Midbrain (tissue), 1 donor: ENCODE measurements at places on chromosomes 11 and 22.
A peak's percentile ranks its signal among the peaks of the same experiment; 100 is the strongest.

GRCh38 chr11:123061403-123062157 lies at the start of gene HSPA8:
TSS of gene HSPA8 (minus strand) at chr11:123062136. CDS start at chr11:123061324, 812 bp downstream.
- DNase-seq: peak; percentile 32

- DNase-seq: peak; percentile 35
These were observed at the start of gene AP5B1 for GRCh38 chr11:65780770-65781151. TSS of gene AP5B1 (minus strand) at chr11:65780976. CDS start at chr11:65780591, 385 bp downstream.

DNA sequence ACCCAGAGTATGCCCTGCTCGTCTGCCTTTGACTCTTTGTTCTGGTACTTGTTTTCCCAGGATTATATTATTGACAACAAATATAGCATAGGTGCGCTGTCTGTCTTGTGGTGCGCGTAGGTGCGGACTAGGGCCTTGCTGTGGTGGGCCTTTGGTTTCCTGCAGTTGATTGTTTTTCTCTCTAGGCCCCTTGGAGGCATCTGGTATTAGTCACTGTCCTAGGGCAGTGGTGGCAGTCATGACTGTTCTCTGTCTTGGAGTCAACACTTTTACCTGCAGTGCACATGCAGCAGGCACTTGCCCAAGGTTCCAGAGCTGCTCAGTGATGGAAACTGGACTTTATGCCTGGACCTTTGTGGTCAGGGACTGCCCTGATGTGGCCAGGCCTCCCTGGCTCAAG lies 18.6 kb downstream of the PPP6R2 start:
- DNase-seq: no peak

GRCh38 chr11:93689240-93689639 lies 27.8 kb downstream of the CEP295 start:
- no peak for DNase-seq

GRCh38 chr22:32754413-32755041 lies 47.0 kb upstream of the TIMP3 start:
- no peak for DNase-seq

GRCh38 chr11:121229495-121230215 lies 62.9 kb upstream of the SC5D start:
- no peak for DNase-seq

- no peak for DNase-seq
These were observed 8.6 kb downstream of the TCN2 start for GRCh38 chr22:30615543-30615954.

DNA sequence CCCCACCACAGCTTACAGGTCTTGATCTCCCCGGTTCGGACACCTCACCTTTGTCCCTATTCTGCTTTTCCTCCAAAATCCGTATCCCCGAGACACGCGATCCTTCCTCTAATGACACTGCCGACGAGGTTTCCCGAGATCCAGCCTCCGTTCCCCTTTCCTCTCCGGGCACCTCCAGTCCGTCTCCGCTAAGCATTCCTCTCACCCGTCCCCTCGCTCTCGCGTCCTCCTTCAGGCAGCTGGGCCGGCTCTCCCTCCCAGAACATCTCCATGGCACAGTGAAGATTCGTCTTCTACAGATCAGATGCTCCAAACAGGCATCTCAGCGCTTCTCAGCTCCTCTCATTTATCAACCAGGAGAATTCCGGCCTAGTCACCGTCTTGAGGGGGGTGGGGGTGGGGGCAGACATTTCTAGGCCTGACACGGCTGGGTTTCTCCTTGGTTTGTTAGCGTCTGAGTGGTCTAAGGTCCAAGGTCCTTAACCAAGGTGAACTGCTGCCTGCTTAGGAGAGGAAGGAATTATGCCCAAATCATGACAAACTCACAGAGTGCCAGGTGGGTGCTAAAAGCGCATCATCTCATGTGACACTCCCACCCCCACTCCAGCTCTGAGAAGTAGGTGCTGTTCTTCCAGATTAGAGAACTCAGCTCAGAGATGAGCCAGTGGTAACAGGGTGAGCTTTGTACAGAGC lies at the start of gene SPTBN2:
SPTBN2 (minus strand) TSS at position 524 of the 693 bp plus-strand sequence. CDS start 7,976 bp downstream, outside the sequence.
- no peak for DNase-seq

GRCh38 chr11:68379206-68379605 lies 66.8 kb downstream of the LRP5 start:
- DNase-seq: no peak

- no peak for DNase-seq
These were observed 488.6 kb downstream of the ETS1 start for GRCh38 chr11:128098781-128099180.

- no peak for DNase-seq
These were observed 71.5 kb downstream of the RCN1 start for GRCh38 chr11:32162351-32162750.

DNA sequence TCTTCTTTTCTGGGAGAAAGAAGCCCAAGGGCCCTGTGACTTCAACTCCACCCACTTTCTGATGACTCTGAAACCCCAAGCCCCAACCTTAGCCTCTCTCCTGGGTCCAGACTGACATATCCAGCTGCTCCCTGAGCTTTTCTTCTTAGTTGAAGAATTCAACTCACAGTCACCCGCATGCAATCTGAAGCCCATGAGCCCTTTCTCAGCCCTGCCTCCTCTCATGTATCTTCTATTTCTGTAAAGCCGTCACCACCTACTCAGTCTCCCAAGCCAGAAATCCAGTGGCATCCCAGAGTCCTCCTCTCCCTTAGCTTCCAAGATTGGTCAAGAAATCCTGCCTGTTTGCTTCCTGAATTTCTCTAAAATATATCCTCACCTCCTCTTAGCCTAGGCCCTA lies 7.1 kb upstream of the TMA7B start:
- DNase-seq: no peak

DNA sequence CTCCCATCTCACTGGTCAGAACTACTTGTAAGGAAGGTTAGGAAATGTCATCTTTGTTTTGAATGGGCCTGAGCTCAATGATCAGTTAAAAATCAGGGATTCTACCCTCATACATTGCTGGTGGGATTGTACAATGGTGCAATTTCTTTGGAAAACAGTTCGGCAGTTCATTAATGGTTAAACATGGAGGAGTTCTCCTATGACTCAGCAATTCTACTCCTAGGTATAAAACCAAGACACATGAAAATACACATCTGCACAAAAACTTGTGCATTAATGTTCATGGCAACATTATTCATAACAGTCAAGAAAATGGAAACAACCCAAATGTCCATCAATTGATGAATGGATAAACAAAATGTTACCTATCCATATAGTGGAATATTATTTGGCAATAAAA lies 4.9 kb upstream of the APOA5 start:
- no peak for DNase-seq

DNA sequence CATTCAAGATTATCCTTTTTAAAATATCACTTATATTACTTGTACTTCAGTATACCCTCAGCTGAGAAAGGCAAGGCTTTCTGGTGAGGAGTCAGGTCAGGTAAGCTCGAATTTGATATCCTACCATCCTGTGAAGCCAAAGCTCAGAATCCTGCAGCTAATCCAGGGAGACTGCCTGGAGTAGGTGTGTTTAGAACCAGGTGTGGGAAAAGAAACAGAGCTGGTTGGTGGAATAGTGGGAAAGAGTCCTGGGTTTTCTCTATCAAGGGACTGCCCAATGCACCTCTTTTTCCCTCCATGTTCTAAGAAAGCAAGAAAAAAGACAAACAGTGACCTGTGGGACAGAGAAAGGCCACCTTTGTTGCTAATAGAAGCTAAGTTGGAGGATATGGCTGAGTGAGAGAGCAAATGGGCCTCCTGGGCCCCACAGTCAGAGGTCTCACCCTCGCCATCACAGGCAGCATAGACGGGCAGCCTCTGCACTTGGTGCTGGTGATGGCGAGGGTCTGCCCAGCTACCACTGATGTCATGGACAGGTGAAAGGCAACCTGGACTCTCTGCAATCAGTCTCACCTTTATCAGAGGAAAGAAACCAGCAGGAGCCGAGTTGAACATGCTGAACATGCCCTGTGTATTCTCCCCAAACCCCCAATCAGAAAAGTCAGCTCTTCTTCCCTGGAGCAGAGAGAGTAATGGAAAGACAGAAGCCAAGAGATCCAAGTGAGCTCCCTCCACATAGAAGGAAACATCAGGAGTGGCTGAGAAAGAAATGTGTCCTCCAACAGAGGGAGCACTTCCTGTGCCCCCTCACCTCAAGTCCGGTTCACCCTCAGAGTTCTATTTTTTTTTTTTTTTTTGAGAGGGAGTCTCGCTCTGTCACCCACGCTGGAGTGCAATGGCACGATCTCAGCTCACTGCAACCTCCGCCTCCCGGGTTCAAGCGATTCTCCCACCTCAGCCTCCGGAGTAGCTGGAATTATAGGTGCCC lies 491.3 kb downstream of the BUD13 start:
- DNase-seq: no peak

- DNase-seq: no peak
These were observed 18.2 kb downstream of the CD3E start for GRCh38 chr11:118322721-118323120.

- DNase-seq: no peak
These were observed 117.4 kb upstream of the TMEM45B start for GRCh38 chr11:129698212-129698611.

- DNase-seq: peak; percentile 22
These were observed 178.6 kb downstream of the CNTN5 start for GRCh38 chr11:99199341-99199740.

- DNase-seq: no peak
These were observed 28.9 kb upstream of the SHISAL1 start for GRCh38 chr22:44341431-44342346.

GRCh38 chr11:38667359-38667758 lies 2069.3 kb upstream of the RAG2 start:
- DNase-seq: no peak

DNA sequence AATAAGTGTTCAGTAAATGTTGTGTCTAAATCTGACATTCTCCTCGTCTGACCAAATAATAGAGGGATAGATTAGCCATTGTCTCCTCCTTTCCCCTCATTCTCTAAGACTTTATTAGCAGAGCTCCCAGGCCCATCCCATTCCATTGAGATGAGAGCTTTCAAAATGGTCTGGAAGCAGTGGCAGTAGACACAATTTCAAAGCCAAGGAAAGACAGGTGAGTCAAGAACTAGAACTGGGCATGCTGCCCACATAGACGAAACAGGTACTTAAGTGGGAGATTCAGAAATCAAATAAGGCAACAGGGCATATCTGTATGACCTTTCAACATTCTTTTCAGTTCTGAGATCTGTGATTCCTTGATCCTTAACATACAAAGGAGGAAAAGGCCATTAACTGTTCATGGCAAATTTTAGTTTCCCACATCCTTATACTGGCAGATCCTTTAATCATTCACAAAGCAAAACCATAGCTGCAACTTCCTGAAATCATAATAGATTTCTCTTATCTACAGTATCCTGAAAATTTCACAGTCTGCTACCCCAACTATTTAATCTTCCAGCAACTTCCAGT lies 96.6 kb upstream of the KCNA4 start:
- DNase-seq: no peak

- no peak for DNase-seq
These were observed 25.2 kb downstream of the GDPD4 start for GRCh38 chr11:77276271-77276670.

- no peak for DNase-seq
These were observed 6.3 kb downstream of the AKIP1 start for GRCh38 chr11:8917157-8917825.

DNA sequence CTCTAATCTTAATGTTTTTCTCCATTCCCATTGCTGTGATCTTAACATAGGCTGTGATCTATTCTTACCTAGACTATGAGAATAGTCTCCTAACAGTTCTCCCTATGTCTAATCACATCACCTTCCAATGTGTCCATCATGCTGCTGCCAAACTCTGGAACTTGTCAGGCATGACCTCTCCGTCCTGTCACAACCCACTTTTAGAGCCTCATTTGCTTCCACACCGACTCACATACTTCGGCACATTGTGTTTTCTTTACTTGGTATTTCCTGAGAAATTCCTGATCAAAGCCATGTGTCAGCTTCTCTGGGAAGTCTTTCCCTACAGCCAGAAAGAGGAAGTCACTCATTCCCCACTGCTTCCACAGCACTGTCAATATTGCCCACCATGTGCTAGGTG lies 40.5 kb upstream of the BIRC3 start:
- DNase-seq: no peak

- no peak for DNase-seq
These were observed 19.1 kb upstream of the ROBO3 start for GRCh38 chr11:124846070-124846673.

GRCh38 chr11:63767267-63767564 lies 1.4 kb downstream of the ZFTA start:
- no peak for DNase-seq

GRCh38 chr11:7573193-7573557 lies 59.4 kb downstream of the PPFIBP2 start:
- DNase-seq: no peak

DNA sequence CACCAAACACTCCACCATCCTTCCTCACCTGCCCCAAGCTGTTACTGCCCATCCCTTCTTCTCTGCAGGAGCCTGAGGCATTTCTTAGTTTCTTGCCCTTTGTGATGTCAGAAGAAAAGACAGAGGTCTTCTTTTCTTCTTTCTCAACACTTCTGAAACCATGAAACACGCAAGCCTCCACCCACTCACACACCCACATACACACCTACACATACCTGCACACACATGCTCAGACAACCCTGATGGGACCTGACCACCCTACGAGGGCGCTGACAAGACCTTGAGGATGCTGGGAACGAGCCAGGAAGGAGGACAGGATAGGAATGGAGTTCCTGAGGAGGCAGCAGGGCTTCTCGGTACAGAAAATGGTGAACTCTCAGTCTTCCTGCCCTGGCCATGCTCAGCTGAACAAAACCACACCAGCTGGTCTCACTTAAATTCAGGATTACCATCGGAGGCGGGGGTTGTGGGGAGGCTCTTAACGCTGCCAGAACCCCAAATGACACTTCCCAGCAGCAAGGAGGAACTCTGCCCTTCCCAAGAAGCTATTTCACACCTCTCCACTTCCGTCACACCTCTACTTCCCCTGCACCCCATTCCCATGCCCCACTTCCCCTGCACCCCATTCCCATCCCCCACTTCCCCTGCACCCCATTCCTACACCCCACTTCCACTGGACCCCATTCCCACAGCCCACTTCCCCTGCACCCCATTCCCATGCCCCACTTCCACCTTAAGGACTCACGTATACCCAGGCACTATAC lies 41.0 kb downstream of the CSF2RB start:
- no peak for DNase-seq

DNA sequence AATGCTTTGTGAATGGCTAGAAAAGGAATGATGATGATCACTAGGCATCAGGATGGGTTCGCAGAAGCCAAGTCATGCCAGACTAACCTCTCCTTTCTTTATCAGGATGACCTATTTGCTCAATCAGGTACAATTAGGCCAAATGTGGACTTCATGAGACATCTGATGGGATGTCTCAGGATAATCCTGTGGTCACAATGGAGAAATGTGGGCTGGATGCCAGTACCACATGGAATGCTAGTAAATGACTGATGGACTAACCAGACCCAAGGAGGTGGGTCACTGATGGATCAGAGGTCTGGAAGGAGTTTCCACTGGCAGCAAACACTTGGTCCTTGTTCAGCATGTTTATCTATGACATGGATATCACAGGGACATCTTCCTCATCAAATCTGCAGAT lies 94.8 kb upstream of the PHOX2A start:
- DNase-seq: no peak

GRCh38 chr11:64638018-64638665 lies 47.1 kb downstream of the SLC22A12 start:
- DNase-seq: no peak

- DNase-seq: peak; percentile 8
These were observed 8.5 kb downstream of the SPON1 start for GRCh38 chr11:13970986-13971385.
